ENCODE measurements at places on chromosomes 11 and 22. TPM values are rescaled to one million over a fixed set of nuclear protein-coding genes. Genes with fewer than 3 reads are reported as not detected.

MAP6 gene
- total RNA-seq, result 11.6 TPM

OR4A16 gene
- total RNA-seq, result not detected

SLC22A8 gene
- not detected for total RNA-seq

CNGA4 gene
- not detected for total RNA-seq

GRCh38 chr22:23264610-23265367 lies 84.5 kb downstream of the BCR start:
- no peak for DNase-seq

DNA sequence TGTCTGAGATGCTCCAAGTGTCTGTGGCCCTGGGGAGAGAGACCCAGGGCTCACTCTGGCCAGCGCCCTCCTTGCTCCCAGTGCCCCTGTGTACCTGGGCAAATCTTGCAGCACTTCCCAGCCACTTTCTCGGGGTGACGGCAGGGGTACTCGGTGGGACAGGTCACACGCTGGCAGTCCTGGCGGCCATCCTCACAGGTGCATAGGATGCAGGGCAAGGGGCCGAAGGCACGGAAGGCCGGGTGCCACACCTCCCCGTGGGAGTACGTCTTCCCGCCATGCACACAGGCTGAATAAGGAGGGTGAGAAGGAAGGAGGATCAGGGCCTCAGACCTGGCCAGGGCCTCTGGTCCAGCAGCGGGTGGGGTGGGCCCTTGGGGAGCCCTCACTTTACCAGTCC lies 28.0 kb downstream of the CHRDL2 start:
- no peak for DNase-seq

DNA sequence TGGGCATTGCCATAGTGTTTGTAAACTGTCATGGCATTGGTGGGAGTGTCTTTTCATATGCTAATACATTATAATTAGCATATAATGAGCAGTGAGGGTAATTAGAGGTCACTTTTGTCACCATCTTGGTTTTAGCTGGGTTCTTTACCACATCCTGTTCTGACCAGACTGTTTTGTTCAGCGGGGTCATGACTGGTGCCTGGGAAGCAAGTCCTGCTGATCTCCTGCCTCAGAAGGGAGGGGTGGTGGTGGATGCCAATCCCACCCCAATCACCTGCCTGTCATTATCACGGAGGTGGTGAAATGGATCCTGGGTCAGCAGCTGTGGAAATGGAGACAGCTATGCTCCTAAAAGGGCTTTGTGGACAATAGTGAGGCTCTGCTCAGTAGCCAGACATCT lies 31.2 kb downstream of the IL18 start:
- DNase-seq, result no peak

DNA sequence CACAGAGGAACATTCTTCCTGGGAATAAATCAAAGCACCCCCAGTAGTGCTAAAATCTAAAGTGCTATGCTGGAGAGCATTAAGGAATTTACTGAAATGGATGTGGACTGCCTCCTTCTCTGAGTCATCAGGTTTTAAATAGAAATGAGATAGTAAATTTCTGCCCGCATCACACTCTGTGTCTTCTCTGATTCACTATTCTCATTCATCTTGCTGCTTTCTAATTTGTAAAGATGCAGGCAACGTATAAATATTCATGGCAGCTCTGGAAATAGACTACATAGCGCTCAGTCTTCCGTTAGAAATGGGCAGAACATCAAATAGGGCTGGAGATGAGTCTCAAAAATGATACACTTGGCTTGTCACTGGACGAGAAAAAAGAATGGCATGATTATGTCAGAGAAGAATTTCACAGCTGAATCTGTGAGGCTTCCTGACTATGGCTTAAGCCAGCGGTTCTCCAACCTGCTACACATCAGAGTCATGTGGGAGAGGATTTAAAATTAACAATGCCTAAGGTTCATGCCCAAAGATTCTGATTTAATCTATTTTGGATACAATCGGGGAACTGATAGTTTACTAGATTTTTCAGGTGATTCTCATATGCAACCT lies 178.2 kb downstream of the LRRC4C start:
- DNase-seq, result no peak

- DNase-seq, result no peak
Measured at GRCh38 chr22:25644122-25644521, 79.6 kb downstream of the GRK3 start.

DNA sequence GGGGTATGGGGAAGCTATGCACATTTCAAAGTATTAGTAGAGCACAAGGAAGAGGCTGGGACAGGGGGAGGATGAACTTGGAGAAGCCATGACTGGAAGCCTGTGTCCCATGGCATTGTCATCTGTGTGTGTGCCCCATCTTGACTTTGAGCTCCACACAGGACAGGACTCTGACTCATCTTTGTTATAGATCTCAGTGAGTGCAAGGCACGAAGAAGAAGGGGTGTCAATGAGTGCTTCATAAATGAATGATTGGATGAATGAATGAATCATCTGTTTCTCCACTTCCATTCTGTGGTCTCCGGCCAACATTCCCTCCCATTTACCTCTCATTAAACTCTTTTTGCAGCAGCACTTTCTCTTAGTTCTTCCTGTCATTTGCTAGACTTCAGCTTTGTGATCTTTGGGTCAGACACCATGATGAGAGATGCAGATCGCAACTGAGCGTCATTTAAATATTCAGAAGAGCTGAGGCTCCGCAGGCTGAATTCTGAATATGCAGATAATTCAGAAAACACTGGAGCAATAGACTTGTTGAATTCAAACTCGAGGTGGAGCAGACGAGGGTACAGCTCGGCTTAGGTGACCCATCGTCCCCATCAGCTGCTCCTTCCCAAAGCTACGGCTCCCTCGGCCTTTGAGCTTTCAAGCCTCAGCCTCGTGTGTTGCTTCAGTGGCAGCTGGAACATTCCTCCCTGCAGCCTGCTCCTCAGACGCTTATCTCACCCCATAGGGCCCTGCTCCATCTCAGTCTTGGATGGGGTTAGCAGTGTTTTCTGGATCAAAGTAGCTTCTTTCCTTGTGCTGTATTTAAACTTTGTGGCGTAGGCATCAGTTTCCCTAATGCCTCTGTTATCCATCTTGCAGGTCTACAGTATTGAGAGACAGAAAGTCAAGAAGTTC lies 30.8 kb downstream of the APOL3 start:
- DNase-seq, result no peak

GRCh38 chr11:34783816-34784317 lies 132.3 kb downstream of the APIP start:
- DNase-seq, result no peak

- no peak for DNase-seq
Measured at GRCh38 chr11:88304352-88304751, 33.2 kb downstream of the CTSC start.

GRCh38 chr11:74677131-74677530 lies 54.1 kb downstream of the CHRDL2 start:
- DNase-seq, result no peak

- no peak for DNase-seq
Measured at GRCh38 chr11:104694259-104695064, 203.8 kb downstream of the CASP12 start.

GRCh38 chr11:104319396-104319795 lies 155.4 kb upstream of the PDGFD start:
- DNase-seq, result no peak

GRCh38 chr11:17794981-17795380 lies 60.4 kb downstream of the KCNC1 start:
- DNase-seq, result no peak

DNA sequence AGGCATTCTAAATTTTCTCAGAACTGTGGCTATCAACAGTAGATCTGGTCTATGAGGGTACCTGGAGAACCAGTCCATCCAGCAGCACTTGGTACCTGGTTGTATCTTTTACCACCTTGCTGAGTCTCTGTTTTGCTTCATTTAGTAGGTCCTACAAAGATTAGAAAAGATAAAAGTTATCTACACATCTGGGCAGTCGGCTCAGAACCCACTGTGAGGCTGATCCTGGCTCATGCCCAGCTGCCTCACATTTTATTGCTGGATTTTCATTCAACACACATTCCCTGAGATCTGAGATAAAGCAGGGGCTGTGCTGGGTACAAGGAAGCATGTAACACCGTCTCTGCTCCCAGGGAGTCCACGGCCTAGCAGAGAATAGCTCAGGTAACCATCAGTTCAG lies 27.5 kb downstream of the ATP6V1E1 start:
- no peak for DNase-seq

DNA sequence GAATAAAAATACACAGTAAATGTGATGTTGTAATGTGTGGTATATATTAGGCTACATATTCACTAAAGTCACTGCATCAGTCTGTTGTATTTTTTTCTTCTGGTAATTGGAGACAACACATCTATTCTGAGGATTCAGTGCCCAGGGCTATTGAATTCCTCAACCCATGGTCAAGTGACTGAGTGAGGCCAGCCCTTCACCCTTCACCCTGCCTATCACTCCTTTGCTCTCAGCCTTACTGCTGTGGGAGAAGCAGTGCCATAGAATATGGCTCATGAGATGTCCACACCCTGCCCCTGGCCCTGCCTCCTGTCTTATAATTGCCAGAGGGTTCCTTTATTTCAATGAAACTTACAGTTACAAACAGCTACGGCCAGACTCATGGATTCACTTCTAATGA lies 295.6 kb downstream of the NTM start:
- no peak for DNase-seq

DNA sequence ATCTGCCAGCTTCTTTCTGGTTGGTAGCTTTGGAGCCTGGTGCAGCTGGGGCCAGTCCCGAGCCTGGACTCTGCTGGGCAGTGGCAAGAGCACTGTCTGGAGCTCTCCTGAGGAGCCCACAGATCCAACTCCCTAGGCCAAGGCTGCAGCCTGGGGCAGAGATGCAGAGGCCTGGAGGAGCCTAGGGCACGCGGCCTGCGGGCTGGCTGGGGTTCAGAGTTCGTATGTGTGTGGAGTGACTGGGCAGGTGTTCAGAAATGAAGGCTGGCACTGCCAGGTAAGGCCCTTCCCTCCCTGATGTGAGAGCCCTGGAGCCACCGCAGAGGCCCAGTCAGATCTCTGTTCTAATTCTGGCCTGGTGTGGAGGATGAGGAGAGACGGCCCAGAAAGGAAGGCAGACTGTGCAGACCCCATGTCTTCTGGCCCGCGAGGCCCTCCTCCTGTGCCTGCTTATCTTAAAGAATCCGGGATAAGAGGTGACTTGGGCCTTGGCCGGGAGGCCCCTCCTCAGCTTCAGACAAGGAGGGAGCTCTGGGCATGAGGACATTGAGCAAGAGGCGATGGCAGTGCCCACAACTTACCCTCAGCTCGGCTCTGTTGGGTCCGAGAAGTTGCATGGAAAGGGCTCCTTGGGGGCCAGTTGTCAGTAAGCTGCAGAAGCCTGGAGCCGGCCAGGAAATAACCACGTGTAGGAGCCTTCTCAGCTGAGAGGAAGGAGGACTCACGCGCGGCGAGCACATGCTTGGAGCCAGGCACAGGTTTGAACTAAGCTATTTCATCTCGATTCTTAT lies 62.2 kb upstream of the B3GAT1 start:
- DNase-seq, result no peak

GRCh38 chr11:128187377-128187776 lies 400.0 kb downstream of the ETS1 start:
- no peak for DNase-seq

Data from posterior vena cava (tissue), 2 donors.